Activated T-cell treated with anti-CD3 and anti-CD28 coated beads, Interleukin-2, amount 50 U/mL, for 4 hours (primary cell): ENCODE measurements at places on chromosomes 6 and 20. TPM values are rescaled to one million over a fixed set of nuclear protein-coding genes. Genes with fewer than 3 reads are reported as not detected.

The HRH3 gene
- total RNA-seq, result not detected

DNA sequence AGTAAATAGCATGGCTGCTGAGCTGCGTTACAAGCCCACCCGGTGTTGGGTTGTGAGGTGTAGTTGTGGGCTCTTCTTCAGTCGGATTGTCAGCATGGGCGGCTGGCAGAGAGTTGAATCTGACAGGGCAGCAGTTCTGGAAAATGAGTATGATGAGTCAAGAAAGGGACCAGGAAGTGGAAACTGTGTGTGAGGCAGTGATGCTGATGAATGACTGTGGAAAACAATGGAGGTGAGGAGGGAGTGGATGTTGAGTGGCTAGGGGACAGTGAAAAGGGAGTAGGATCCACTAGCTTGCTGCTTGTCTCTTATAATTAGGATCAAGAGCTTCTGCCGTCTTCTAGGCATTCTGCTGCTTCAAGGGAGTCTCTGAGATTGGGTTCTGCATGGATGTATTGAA lies 154.3 kb downstream of the ESR1 start:
- DNase-seq, result no peak

The VWA7 gene
- 1.4 TPM for total RNA-seq

The C6orf163 gene
- total RNA-seq, result 0.76 TPM
